ENCODE measurements at places on chromosomes 5 and 9. TPM values are rescaled to one million over a fixed set of nuclear protein-coding genes. Genes with fewer than 3 reads are reported as not detected.

- DNase-seq: no peak
Measured at GRCh38 chr5:135359374-135360165, 39.5 kb downstream of the MACROH2A1 start.

GRCh38 chr9:133694686-133695085 is 43.5 kb downstream of the SARDH start:
- DNase-seq: no peak

BHMT gene
- not detected for polyA plus RNA-seq

- DNase-seq: no peak
Measured at GRCh38 chr5:142617416-142618129, 68.3 kb downstream of the FGF1 start.

TPPP gene
- 7.7 TPM for polyA plus RNA-seq

- no peak for DNase-seq
Measured at GRCh38 chr5:107700481-107700880, 29.7 kb upstream of the EFNA5 start.

DNA sequence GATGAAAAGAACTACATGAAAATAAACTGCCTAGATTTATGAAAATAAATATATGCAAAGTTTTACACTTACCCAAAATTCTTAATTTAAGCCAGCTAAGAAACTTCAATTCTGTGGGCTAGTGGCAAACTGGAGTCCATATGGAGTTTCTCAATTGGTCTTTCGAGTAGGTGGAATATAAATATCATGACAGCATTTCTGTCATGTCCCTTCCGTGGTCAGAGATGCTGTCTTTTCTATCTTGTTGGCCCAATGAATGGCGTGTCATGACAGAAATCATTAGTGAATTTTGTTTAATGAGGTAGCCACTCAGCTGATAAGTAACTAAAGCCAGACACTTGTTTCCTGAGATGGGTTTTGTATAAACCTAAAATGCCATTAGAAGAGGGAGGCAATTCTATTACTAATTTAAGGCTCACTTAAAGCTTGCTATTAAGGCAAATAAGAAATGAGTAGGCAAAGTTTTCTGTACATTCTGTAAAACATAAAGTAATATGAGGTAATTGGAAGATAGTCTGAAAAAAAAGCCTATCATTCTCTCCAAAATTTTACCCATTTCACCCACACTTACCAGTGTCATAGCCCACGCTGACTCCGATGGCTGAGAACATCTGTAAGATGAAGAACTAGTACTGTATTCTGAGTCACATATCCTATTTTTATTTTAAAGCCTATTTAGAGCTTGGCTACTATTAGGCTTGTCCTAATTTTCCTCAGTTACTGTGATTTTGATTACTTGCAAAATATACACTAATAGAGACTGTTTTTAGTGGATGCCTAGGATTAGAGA is 419.3 kb upstream of the MEF2C start:
- DNase-seq: no peak

DNA sequence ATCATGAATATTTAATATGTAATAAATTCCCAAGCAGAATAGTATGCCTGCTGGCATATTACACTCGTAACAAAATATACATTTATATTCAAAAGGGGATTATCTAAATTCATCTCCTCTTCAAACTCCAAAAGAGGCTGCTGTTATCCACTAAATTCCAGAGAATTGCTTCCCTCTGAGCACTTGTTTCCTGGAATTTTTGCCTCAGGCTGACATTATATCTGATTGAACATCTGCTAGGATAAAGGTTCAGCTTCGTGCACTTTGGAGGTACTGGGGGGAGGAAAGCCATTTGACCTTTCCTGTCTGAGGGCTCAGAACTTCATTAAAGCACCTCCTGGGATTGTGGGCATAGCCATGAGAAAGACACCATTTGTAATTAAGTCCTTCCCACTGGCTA is 4.3 kb upstream of the HAPLN1 start:
- DNase-seq: no peak

DNA sequence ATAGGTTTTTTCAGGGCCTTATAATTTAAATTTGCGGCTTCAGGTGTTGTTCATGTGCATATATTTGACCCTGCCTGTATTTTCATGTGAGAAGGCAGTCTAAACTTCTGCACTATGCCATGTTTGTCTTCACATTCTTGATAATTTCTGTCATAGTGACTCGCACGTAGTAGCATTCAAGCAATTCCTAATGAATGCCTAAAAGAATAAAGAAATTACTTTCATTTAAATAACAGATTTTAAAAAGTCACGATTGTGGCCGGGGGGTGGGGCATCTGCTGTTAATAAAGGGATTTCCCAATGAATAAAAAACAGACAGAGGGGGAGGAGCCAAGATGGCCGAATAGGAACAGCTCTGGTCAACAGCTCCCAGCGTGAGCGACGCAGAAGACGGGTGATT is 318.0 kb downstream of the ADAMTS6 start:
- DNase-seq: no peak

GRCh38 chr9:104844710-104845109 is 80.8 kb downstream of the NIPSNAP3B start:
- DNase-seq: no peak
